Stimulated activated CD8-positive, alpha-beta memory T cell treated with anti-CD3 and anti-CD28 coated beads, Interleukin-4, amount 100 ng/mL, for 1 hour (primary cell): ENCODE measurements at places on chromosomes 11 and 22.

DNA sequence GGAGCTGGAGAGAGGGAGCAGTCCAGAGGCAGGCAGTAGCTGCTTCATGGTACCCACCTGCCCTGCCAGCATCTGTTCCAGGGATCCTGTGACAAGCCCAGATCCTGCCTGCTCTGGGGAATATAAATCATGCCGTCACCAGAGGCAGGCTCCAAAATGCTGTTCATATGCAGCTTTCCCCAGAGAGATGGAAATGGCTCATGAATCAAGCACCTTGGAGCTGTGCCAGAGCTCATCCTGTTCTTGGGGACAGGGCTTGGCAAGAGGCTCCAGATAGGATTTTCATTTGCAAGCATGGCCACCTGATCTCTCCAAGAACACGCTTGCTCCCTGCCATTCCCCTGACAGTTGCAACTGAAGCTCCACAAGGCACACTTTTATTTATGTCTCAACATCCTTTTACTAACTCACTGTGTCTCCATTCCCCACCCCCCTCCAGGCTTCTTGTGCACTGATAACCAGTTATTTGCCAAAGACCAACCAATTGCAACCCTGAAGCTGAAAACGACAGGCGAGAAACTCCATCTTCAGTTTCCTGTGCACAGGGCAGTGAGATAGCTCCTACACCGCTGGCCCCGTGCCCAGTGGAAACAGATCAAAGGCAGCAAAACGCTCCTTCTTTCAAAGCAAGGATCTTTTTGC, 115.8 kb upstream of the PITPNB start:
- no peak for DNase-seq

- no peak for DNase-seq
Measured at GRCh38 chr22:18116634-18117033, 6.0 kb downstream of the TUBA8 start.

GRCh38 chr11:88377646-88378045, 40.1 kb upstream of the CTSC start:
- DNase-seq: no peak

GRCh38 chr11:126723665-126724045, 276.9 kb downstream of the KIRREL3 start:
- no peak for DNase-seq

- DNase-seq: no peak
Measured at GRCh38 chr11:45828996-45829395, 18.3 kb upstream of the CRY2 start.

GRCh38 chr11:77636731-77637344, 756 bp downstream of the CLNS1A start:
- DNase-seq: no peak

DNA sequence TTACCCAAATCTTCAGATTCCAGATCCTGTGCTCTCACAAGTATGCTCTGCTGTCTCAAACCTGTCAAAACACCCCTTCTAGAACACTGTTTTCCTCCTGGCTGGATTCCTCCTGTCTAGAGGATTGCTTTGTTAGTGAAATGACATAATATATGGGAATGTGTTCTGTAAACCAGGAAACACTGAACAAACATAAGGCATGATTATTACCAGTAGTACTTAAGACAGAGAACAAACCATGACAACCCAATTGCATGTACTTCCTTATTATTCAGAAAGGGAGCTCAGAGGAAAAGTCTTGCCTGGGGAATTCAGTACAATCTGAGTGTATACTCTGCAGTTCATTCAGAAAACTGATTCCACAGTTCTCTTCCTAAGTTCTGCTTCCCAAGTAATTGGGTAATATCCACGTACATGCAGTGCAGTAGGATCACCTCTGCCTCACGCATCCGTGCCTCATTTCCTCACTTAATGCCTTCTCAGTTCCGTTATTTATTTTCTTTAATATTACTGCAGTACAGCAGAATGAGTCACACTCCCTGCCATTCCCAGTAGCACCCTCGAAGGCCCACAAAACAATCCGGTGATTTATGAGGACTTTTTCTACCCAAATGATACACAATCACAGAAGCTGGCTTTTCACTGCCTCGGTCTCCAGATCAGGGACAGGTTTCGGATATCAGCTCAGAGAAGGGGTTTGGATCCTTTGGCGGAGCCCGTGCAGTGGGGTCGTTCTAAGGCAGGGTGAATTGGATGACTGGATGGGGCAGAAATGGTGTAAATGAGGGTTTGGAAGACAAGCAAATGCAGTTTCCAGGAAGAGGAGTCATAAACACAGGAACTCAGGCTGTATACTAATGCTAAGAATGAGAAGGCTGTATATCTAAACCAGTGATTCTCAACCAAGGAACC, 896.9 kb downstream of the KCNA4 start:
- DNase-seq: no peak

GRCh38 chr11:124394408-124394807, 4.4 kb downstream of the OR8B3 start:
- DNase-seq: no peak

DNA sequence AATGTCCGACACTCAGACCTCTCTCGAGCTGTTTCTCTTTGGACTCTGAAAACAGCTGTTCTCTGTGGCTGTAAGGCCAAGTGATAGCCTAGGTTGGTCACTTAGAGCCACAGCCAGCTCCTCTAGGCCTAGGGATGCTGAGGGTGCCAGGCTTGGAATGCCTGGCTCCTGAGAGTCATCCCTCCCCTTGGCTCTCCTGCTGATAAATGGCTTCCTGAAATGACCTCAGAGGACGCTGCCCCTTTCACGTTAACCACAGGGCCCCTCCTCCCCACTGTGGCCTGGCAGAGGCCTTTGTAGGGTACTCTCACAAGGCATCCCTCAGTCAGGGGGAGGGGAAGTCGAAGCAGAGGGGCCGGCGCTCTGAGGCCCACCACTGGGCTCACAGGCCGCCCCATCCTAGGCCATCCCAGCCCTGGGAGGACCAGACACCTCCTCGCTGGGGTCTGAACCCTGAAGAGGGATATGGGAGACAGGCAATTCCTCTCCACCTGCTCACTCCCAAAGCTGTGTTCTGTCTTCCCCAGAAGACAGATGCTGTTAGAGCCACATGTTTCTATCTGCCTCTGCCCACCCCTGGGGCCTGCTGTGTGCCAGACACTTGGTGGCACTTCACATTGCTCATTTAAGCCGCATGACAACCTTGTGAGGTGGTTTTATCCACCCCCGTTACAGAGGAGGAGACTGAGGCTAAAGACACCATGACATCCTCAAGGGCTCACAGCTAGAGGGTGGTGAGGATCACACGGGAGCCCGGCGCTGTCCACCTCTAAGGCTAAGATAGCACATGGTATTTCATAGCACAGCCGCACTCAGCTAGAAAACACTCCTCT, 50.9 kb downstream of the ARFGAP3 start:
- no peak for DNase-seq

DNA sequence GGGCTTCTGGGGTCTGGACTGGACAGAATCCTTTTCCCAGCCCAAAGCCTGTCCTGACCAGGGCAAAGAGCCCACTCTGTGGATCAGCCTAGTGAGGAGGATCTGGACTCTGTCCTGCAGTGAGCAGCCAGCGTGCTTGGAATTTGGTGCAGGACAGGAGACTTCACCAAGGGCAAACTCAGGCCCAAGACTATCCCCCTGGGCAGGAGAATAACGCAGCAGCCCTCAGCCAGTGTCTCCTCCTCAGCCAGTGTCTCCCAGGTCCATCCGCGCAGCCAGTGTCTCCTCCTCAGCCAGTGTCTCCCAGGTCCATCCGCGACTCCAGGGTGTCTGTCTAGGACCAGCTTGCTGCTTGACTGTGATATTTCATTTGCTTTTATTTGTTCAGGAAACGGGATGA, 1334.0 kb downstream of the TBC1D22A start:
- no peak for DNase-seq

DNA sequence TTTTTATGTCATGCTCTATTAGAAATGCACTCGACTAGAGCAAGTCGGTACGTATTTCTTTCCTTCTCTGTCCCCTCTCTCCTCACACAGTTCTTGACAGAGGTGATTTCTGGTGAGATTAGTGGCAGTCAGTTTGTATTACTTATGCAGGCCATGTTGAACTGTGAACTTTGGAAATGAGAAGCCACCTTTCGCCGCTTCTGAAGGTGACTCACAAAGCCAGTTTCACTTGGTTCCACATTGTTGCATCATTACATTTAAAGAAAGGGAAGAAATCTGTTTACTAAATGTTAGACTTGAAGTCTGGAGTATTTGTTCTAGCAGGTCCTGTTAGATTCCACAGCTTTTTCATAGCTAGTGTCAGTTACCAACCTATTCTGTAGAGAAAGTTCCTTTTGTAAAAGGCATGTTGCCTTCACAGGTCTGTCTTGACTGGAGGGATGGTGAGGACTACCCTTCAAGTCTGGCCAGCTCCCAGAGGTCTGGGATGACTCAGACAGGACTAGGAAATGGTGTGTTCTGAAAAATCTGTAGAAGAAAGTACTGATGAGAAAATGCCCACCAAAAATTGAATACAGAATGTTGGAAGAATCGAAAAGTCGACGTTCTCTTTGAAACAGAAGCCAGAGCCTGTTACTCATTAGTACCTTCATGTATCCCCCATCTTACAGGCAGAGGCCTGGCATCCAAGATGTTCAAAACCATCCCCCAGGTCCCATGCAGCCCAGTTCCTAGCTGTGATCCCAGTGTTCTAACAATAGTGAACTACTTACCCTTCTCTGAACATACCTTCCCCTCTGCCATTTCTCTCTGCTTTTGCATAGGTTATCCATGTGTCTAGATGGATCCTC, 181.4 kb downstream of the DBX1 start:
- no peak for DNase-seq

- no peak for DNase-seq
Measured at GRCh38 chr11:64754919-64755662, 4.7 kb downstream of the PYGM start.

DNA sequence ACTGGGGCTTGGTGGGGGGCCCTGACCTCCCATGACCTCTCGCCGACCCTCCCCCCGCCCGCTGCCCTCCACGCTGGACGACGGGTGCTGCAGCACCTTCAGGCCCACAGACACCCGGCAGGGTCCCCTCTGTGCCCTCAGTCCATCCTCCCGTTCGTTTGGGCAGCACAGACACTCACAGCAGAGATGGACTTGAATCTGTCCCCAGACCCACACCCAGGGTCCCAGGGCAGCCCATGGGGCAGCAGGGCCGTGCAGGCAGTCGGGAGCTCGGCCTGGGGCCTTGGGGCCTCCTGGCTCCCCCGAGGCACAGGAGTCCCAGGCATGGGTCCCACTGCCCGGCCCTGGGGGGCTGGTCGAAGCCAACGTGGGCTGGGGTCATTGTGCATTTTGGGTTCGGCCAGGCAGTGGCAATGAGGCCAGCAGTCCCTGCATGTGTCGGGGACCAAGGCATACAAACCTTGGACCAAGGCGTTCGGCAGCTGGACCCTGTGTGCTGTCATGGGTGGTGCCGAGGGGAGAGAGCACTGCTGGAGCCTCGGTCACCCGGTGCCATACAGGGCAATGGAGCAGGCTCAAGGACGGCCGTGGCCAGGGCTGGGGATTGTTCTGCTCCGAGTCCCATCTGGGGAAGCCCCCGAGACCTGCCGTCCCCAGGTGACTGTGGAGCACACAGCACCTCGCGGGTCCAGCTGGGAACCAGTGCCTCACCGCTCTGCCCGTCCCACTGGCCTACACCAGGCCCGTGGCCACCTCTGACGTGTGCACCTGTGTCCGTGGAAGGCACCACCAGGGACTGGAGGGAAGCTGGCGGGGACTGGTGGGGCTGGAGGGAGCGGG, 19.3 kb upstream of the BRSK2 start:
- DNase-seq: no peak

DNA sequence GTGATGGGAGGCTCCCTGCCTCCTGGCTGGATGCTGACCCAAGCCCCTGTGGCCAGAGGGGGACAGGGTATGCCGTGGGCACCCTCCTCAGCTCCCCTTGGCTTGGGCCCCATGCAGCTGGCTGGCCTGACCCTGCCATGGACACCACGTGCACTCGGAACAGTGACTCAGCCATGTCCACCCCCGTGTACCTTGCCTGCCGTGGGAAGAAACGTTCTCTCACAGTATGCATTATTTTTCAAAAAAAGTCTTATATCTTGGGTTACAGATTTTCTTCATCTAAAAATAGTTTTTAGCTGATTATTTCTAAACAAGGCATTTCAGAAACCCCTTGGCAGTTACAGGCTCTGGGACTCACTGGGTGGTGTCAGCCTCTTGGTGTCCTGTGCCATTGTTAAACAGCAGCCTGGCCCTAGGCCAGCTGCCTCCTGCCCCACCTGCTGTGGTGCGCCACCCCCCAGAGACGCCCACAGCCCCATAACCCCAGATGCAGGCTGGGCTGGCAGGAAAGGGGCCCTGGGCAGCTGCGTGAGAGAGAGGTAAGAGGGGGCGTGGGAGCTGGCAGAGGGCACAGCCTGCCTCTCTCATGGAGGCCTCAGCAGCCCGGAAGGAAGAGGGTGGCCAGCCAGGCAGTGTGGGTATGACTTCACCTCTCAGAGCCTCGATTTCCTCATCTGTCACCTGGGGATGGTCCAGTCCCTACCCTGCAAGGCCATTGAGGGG, 99.8 kb downstream of the MORC2 start:
- DNase-seq: no peak

- DNase-seq: no peak
Measured at GRCh38 chr11:128133501-128133900, 453.9 kb downstream of the ETS1 start.

GRCh38 chr11:56624661-56625110, 10.0 kb upstream of the OR5M1 start:
- DNase-seq: no peak

- DNase-seq: no peak
Measured at GRCh38 chr11:68715456-68716122, 31.2 kb downstream of the GAL start.

GRCh38 chr11:60835534-60835846, 6.4 kb upstream of the CCDC86 start:
- no peak for DNase-seq

DNA sequence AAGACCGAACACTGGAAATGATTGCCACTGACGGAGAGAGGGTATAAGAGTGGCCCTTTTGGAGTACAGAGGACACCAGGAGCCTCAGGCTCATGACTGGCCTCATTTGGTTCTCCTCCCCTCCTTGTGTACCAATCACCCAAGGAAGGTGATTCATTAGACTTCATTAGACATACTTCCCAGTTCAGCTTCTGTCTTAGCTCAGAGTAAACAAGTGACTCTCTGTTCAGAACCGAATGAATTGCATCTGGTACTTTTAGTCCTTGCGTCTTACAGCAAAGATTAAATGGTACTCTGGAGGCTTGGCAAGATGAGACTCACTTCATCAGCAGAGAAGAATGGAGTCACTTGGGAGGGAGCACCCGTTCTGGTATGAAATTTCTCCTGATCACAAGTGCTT, 75.2 kb downstream of the ZNRF3 start:
- no peak for DNase-seq

DNA sequence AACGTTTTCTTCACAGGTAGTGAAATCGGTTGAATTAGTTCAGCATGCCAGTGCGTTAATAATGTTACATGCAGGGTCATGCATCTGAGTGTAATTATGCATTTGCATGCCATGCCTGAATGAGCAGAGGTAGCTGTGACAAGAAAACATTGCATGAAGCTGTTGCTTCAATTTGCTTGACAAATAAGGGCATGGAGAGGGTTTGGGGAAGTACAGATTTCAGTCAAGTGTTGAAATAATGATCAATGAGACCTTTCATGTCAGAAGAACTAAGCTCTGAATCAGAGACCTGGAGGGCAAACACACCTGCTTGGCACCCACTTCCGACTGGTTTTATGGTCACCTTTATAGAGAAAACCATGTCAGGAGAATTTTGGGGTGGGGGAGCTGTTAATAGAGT, 221.4 kb downstream of the DBX1 start:
- no peak for DNase-seq
